ENCODE measurements at places on chromosomes 13 and 19.

GRCh38 chr13:39930544-39931444, 275.3 kb downstream of the COG6 start:
- DNase-seq = no peak

GRCh38 chr13:97659602-97660001, 225.6 kb downstream of the RAP2A start:
- no peak for DNase-seq

DNA sequence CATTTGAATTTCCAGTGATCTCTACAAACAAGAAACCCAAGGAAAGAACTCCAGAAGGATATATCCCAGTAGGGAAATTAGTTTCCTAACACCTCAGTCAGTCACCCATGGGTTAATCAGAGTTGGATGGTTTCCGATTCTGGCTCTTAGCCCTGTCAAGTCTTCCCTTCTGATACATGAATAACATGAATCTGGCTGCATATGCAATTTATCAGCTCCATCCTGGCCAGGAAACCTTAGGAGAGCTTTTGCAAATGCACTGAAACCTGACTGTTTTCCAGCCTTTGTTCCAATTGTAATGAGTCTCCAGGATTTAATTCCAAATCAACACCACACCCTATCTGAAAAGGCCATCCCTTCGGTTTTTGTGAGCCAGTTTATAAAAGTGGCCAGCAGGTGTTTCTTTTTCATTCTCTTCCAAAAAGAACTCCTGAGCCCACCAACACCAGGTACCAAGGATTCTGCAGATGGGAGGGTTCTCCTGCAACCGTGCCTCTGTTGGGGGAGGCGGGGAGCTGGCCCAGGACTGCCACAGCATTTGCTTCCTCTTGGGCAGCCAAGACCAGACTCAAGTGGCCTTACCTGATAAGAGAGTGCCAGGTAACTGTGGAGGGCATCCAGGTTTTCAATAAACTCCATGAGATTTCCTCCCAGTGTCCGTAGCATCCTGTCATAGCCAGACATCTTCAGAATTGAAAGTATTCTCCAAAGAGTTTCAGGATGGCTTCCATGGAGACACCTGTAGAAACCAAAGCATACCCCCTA, 77.5 kb downstream of the C13orf42 start:
- no peak for DNase-seq

GRCh38 chr19:49635530-49636232, 4.3 kb downstream of the RRAS start:
- no peak for DNase-seq

- DNase-seq = no peak
Measured at GRCh38 chr13:20513466-20513995, 12.1 kb downstream of the CRYL1 start.

GRCh38 chr19:7637374-7638256, 705 bp downstream of the STXBP2 start:
- DNase-seq = no peak

DNA sequence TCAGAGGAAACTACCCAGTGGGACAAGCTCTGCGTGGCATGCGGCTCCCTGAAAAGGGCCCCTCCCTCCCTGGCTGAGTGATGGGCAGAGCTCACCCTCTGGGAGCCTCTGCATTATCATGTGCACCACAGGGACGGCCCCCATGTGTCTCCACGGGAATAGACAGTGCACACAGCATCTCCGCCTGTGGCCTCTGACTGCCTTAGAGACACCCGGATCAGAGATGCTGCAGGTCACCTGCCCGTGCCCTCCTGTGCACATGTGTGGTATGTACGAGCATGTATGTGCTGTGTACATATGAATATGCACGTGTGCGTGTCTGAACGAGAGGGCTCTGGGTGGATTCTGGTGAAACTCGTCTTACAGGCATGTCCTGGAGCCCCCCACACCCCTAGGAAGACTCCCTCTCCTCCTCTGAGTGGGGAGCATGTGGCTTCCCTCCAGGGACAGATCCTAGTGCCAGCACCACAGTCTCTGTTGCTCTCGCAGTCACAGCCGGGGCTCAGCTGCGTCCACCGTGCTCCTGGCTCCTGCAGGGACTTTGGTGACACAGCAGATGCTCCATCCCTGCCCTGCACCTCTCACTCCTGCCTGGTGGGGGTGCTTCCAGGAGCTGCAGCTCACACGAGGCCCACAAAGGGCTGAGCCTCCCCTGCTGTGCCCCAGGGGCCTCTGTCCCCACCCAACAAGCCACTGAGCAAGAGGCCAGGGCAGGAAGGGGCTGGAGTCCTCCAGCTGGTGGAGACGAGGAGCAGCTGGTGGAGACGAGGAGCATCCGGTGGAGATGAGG, 19.6 kb downstream of the C13orf46 start:
- DNase-seq = no peak

- DNase-seq = no peak
Measured at GRCh38 chr13:33633701-33634545, 184.0 kb upstream of the RFC3 start.
